ENCODE measurements at places on chromosomes 5 and 9.
A peak's percentile ranks its signal among the peaks of the same experiment; 100 is the strongest.

- peak; percentile 23 for DNase-seq
Measured at GRCh38 chr5:30100148-30100713, 1093.3 kb upstream of the CDH6 start.

DNA sequence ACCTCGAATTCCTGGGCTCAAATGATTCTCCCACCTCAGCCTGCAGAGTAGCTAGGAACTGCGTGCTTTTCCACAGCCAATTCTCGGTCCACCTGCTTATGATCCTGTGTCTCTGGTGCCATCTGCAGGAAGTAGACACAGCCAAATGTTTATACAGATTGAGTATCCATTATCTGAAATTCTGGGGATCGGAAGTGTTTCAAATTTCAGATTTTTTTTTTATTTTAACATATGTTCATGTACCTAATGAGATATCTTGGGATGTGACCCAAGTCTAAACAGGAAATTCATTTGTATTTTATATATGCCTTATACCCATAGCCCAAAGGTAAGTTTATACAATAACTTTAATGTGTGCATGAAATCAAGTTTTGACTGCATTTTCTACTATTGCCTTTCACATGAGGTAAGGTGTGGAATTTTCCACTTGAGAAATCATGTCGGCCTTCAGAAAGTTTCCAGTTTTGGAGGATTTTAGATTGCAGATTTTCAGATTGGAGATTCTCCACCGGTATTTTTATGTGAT, 89.5 kb downstream of the ESM1 start:
- peak; percentile 71 for DNase-seq

DNA sequence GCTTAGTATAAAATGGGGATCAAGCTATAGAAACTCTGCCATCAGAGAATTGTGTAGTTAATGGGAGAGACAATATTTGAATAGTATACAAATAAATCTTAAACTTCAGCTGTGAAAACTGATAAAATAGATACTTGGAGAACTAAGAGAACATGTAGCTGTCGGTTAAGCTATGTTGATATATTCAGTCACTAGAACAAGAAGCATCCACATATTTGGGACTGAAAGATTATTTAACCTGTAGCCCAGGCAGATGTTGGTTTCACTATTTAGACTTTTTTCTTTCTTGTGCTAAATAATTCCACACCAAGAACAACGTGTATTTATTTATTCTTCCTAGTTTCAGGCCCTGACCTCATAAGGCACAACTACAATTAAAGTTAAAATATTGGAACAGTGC, 521.0 kb upstream of the CCNG1 start:
- DNase-seq: no peak

DNA sequence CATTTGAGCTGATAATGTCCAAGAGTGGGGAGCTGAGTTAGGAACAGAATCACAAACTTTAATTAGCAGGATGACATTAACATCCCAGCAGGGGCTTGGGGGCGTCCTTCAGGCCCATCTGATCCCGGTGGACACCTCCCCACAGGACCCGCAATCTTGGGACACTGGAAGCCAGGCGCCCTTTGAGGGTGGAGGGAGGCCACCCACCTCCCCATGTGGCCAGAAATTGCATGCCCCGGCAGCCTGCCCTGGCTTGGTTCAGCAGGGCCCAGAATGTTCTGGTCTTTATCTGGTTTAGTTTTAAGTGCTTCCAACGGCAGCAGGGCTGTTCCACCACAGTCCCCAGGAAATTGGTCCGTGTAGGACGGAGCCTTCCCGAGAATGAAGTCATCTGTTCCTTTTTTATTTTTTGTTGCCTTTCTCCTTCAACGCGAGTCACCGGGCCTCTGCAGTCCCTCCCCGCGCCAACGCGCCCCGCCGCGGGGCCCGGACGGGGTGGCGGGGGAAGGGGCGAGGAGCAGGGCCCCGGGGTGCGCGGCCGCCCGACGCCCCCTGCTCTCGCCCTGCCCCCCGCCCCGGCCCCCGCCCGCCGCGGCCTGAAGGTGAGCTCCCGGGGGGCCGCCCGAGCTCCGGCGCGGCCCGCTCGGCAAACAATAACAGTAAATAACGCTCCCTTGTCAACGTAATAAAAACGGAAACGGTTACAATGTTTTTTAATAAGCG, 207.9 kb downstream of the C9orf50 start:
- DNase-seq: peak; percentile 75

DNA sequence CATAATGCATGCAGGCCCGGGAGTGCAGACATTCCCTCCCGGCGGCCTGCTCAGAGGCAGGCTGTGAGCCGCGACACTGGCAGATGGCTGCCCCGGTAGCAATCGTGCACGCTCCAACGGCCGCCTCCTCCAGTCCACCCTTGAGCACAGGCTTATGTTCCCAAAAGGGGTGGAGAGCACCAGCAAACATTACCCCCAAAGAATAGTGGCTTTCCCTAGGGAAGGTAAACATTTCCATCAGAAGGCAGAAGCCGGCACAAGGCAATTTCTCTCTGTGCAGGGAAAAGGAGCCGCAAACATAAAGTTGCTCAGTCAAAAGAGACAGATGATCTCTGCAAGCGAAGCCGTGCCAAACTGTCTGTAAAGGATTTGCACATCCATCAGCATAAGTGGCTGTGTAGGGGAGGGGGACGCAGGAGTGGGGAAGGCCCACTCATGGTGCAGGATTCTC, 92.5 kb downstream of the SIL1 start:
- DNase-seq: no peak

DNA sequence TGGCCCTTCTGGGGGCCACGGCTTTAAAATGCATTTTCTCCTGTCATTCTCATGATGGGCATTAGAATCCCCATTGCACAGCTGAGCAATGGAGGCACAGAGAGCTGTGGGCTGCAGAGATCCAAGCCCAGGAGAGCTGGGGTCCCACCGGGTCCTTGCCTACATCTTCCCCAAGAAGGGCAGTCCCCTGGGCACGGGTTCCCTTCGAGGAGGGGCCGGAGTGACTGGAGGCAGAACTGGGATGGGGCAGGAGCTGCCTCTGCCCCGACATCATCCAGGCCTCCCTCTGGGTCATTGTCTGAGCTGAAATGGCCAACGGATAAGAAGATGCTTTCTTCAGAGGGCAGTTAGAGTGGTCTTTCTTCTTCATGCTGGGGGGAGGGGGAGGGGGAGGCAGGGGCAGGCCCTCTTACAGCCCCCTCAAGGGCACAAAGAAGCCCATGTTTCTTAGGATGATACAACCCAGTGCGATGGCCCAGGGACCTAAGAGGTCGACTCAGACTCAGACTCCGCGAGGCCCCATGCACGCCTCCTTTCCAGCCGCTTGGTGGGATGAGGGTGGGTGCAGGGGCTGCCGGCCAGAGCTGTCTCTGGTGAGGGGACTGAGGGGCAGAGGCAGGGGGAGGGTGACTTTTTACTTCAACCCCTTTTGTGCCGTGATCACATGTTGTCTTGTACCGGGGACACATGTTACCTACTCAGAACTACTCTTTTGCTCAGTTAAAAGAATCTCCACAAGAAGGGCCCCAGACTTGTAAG, 112.4 kb upstream of the IRX2 start:
- DNase-seq: no peak

DNA sequence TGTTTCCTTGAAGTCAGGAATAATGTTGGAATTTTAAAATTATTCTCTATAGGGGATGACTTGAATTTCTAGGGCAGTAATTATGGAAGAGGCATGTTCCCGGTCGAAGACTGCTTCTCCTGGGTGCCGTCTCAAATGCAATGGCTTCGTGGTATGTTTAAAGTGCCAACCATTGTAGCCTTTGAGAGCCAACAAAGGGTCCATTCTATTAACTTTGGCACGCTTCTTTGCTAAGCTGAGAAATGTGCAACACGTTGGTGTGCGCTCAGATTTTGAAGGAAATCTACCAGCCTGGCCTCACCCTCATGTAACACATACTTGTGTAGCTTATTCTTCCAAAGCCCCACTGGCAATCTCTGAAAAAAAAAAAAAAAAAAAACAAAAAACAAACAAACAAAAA, 221.2 kb upstream of the ANKH start:
- DNase-seq: no peak

- DNase-seq: no peak
Measured at GRCh38 chr9:33684831-33685230, 110.5 kb upstream of the PRSS3 start.

DNA sequence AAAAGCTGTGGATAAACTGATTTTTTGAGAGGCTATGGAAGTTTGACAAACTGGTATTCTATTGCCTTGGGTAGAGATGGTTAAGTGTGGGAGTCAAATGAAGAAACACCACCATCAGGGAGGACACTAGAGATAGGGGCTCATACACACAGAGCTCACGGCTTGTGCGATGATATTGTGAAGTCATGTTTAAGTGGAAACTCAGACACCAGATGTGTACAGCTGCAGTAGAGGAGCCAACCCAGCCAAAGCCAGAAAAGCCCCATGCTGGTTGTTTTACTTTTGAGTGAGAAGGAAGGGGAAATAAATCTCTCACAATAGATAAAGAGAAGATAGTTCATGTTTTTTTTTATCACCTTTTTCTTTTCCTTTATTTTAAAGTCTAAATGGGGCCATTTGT, 377.7 kb downstream of the DMRT2 start:
- DNase-seq: no peak

GRCh38 chr5:138459311-138459933, 5.9 kb upstream of the EGR1 start:
- DNase-seq: no peak

- DNase-seq: peak; percentile 28
Measured at GRCh38 chr9:97895695-97896332, 26.5 kb downstream of the TRMO start.

GRCh38 chr9:78438211-78438610, 141.3 kb downstream of the PSAT1 start:
- no peak for DNase-seq

DNA sequence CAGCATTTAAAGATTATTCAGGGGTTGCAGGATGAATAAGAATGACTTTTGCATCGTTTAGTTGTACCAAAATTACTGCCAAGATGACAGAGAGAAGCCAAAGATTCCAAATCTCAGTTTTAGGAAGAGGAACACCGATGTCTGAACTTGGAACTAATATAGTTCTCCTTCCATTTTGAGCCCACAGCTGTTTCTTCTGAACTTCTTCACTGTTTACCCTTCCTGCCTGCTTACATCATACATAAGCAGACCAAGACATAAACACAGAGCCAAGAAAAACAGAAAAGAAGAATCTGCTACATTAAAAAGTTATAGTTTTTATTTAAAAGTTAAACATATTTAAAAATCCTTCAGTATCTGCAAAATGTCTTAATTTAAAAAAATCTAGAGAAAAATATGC, 146.9 kb upstream of the RAPGEF1 start:
- peak; percentile 54 for DNase-seq

Data from iris pigment epithelial cell (primary cell).